GM23248 (cell line): ENCODE measurements at places on chromosomes 12 and 14. TPM values are rescaled to one million over a fixed set of nuclear protein-coding genes. Genes with fewer than 3 reads are reported as not detected.

Gene KSR2
- total RNA-seq, result not detected in 2 replicates

- DNase-seq, result no peak
Observed at GRCh38 chr12:3417937-3418462, 73.0 kb upstream of the PRMT8 start.

DNA sequence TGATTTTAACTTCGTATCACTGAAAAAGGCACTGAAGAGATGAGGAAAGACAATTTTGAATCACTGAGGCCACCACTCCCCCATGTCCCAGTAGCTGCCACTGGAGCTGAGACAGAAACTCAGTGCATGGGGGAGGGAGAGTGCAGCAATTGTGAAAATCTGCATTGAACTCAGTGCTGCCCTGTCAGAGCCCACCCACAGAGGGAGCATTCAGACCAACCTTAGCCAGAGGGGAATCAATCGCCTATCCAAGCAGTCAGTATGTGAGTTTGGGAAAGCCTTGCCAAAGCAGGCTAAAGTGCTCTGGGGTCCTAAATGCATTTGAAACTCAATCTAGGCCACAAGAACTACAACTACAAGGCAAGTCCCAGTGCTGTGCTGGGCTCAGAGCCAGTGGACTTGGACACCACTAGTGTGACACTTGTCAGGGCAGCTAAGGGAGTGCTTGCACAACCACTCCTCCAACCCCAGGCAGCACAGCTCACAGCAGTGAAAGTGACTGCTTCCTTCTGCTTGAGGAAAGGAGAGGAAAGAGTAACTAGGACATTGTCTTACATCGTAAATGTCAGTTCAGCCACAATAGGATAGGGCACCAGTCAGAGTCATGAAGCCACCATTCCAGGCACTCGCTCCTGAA lies 13.3 kb downstream of the RNASE3 start:
- no peak for DNase-seq

DNA sequence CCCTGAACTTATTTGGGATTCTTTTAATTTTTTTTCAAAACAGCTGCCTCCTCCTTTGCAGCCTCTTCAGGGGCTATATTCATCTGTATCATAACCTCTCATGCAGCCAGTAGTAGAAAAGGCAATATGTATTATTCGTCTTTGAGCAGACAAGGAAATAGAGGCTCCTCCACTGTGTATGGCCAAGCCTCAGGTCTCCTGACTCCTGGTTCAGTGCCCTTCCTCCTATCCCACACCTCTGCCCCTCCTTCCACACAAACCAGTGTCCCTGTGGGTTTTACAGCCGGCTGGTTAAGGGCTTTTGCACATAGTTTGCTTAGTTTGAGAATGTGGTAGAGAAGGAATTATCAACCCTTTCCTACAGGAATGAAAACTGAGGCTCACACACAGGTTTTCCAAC lies 8.8 kb upstream of the ACVRL1 start:
- DNase-seq, result no peak

DNA sequence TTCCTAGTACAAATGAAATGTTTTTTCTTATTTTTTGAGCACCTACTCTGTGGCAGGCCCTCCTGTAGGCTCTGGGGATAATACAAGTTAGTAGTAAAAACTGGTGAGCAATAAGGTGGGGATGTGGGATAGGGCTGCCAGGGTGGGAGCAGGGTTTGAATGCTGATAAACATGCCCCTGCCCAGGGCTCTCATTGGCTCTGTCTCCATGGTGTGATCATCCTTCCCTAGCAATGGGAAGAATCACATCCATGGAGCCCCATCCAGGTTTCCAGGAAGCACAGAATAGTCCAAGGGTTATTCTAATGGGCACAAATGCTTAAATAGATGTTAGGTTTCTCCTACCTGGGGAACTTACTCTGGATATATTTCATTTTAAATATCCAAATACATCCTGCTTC lies 45.5 kb downstream of the GIT2 start:
- DNase-seq, result no peak

GRCh38 chr12:47547077-47547476 lies 158.8 kb downstream of the RPAP3 start:
- peak; percentile 73 for DNase-seq

Gene GPD1
- total RNA-seq, result 0.13 TPM in 1 of 2 replicates, not detected in the other

Gene KRT79
- total RNA-seq, result not detected in 2 replicates

DNA sequence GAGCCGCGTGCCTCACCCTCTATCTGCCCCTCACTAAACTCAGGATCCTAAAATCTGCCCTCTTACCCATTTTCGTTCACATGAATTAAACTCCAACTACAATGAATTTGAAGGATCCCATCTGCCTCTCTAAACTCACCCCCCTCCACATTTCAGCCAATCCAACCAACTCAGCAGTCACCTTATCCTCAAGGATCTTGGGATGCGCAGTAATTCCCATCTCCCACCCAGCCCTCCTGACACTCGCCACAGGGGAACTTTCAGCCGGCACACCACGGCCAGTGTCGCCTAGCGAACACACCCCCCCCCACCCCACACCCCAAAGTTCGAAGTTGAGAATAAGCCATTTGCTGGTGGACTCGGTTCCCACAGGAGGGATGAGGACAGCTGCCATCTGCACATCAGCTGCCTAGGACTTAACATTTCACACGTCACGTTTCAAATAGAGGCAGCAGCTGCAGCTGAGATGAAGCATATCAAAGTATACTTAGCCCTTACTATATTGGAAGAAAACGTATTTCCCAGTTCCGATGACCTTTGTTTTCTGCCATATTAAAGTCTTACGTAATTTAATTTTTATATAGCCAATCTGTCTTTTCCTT lies 8.7 kb upstream of the SELPLG start:
- no peak for DNase-seq

Gene CDH24
- 3.8 and 5.6 TPM in 2 replicates for total RNA-seq

GRCh38 chr12:56253091-56253490 lies 5.1 kb downstream of the ANKRD52 start:
- no peak for DNase-seq

Gene NKX2-1
- not detected in 2 replicates for total RNA-seq

Gene ENDOU
- total RNA-seq, result 0.22 TPM in 1 of 2 replicates, not detected in the other

Gene VWF
- total RNA-seq, result not detected in 2 replicates

Gene NDRG2
- 2.8 TPM in 1 of 2 replicates, not detected in the other for total RNA-seq

DNA sequence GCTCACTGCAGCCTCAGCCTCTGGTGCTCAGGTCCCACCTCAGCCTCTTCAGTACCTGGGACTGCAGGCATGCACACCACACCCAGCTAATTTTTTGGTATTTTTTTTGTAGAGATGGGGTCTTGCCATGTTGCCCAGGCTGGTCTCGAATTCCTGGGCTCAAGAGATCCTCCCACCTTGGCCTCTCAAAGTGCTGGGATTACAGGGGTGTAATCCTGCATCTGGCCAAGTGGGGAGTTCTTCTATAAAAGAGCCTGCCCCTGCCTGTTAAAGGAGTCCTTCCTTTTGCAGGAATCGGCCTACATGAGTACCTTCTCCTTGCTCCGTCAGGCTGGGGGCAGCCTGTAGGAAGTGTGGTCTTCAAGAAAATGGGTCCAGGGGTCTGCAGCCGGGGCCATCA lies 54.1 kb upstream of the RASSF3 start:
- peak; percentile 17 for DNase-seq

- peak; percentile 96 for DNase-seq
Observed at GRCh38 chr12:82686168-82687020, at the start of gene TMTC2. TMTC2 (plus strand) TSS chr12:82686906.

DNA sequence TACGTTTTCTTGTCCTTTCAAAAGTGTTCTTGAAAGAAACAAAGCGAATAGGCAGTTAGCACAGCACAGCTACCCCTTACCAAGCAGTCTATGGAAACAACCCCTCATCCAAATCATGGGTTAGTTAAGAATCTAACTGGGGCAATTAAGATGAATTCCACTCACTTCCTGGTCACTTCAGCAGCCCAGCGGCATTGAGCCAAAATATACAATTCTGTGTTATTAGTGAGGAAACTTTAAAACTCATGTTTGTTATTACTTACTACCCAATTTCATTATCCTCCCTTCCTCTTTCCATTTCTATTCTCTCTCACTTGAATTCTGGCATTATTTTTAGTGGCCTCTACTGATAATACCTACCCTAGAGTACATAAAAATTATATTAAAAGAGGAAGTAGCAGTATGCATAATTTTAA lies 121.4 kb downstream of the PPHLN1 start:
- no peak for DNase-seq

DNA sequence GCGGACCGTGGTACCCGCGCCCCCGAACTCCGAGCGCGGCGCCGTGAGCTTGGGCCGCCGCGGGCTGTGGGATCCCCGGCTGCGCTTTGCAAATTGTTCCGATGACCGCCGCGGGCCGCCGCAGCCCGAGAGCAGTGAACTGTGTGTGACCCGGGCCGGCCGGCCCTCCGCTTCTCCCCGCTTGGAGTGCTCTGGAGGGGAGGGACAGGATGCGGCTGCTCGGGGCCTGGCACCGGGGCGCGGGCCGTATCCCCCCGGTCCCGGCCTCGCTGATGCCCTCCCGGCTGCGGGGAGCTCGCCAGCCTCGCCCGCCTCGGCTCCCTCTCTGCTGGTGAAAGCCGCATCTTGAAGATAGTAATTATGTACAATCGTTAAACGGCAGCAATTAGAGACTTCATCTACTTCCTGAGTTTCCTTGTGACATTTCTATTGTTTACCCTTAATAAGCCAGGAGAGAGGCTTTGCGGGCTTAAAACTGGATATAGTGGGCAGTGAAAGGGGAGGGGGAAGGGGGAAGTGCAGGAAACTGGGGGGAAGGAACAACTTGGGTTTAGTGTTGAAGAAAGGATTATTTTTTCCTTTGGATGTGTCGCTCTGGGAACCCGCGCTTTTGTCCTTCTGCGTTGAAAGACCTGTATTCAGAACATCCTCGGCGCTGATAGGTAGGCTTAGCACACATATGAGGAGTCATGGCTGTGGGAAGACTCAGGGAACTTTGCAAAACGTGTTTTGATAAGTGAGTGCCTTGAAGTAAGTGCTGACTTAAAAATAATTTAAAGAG lies 1.2 kb downstream of the PELI2 start:
- peak; percentile 70 for DNase-seq

DNA sequence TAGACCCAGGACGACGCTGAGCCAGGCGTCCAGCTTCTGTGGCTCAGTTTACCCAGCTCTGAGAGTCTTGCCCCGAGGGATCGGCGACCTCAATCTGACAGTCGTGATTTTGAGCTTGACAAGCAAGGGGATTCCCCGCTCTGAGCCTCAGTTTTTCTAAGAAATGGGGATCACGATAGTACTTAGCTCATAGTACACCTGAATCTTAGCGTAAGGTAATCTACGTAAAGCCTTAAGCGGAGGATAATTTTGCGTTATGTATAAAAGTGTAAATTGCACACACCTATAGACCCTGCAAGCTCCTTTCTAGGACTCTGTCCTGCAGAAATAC lies 285 bp downstream of the MVK start:
- no peak for DNase-seq

Gene KCNC2
- total RNA-seq, result not detected in 2 replicates

GRCh38 chr14:35509846-35510245 lies 24.1 kb upstream of the INSM2 start:
- DNase-seq, result no peak

Gene ZNF10
- total RNA-seq, result 5.9 and 15.2 TPM in 2 replicates

Gene IFT43
- 40.5 and 41.4 TPM in 2 replicates for total RNA-seq

Gene ANO4
- total RNA-seq, result 4.8 and 6.6 TPM in 2 replicates

Gene KRT2
- total RNA-seq, result not detected in 2 replicates

DNA sequence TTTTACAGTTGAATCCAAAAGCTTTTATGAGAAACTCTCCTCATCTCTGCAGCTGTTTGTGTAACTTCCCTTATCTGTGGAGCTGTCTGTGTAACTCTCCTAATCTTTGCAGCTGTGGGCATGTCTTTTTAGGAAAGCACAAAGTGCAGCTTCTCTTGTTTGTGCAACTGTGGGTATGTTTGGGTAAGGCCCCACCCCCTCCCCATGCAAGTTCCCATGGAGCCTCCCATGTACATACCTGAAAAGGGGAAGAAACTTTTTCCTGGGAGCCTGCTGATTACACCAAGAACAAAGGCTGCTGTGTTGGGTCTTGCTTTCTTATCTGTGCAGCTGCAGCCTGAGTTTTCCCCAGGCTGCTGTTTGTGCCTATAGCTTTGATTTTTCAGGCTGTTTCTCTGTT lies 42.7 kb upstream of the CDKN3 start:
- no peak for DNase-seq

Gene KCNK10
- total RNA-seq, result not detected in 2 replicates

GRCh38 chr12:94074980-94075629 lies 73.3 kb upstream of the PLXNC1 start:
- peak; percentile 97 for DNase-seq

- DNase-seq, result no peak
Observed at GRCh38 chr12:107776171-107776570, 1.7 kb downstream of the ASCL4 start.

DNA sequence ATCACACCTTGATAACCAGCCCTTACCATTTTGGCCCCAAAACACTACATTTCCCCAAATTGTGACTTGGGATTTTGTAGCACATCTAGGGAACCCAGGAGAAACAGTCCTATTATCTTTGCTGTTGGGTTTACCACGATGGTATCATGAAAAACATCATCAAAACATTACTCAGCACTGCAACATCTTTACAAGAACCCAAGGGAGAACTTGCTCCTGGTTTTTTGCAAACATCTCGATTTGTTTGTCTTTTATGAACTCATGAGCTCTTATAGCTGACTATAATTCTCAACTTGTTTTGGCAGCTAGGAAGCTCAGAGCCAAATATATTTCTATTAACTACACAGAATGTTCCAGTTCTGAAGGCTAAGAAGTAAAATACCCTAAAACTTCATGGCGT lies 65.7 kb downstream of the TBX5 start:
- DNase-seq, result peak; percentile 49

GRCh38 chr14:92657457-92658142 lies 90.8 kb downstream of the LGMN start:
- no peak for DNase-seq

- no peak for DNase-seq
Observed at GRCh38 chr14:102727336-102728095, 49.7 kb upstream of the TRAF3 start.

Gene TSPAN19
- total RNA-seq, result not detected in 2 replicates

Gene SERPINA12
- total RNA-seq, result not detected in 2 replicates

DNA sequence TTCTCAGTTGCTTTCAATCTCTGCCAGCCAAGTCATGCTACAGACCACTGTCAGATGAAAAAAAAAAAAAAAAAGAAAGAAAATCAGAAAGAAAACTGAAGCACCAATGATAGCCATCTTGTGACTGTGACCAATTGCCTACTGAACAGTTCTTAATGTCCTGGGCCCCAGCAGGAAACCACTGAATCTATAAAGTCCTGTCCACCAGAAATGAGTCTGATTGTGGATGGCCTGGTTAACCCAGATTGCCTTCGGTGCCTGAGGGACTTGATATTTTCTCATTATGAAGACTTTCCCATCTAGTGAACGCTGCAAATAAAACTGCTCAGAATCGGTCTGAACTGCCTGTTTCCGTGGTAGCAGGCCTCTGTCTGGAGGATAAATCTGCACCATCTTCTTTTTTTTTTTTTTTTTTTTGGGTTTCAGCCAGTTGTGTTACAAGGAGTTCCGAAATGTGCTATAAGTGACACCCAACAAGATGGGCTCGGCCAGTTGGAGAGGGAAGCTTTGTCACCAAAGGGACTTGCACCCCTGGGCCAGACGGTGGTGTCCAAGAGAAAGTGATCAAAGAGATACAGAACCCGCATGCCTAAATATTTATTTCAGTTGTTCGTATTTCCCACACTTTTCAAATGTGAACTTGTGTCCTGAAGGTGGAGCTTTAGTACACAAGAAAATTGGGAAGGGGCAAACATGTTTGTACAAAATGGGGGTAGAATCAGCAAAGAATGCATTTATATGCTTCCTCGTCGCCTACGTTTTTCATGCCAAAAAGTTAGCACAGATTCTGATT lies 3.0 kb upstream of the PLXNC1 start:
- peak; percentile 70 for DNase-seq
